ENCODE measurements at places on chromosomes 4 and X.

- DNase-seq: no peak
These were observed 211.4 kb downstream of the FSTL5 start for GRCh38 chr4:161952382-161952781.

- no peak for DNase-seq
These were observed 310.9 kb downstream of the MID1IP1 start for GRCh38 chrX:39112143-39112542.

- DNase-seq: no peak
These were observed 37.9 kb upstream of the PGK1 start for GRCh38 chrX:78066110-78066509.

- no peak for DNase-seq
These were observed 157.6 kb downstream of the DCLK2 start for GRCh38 chr4:150235808-150236271.

DNA sequence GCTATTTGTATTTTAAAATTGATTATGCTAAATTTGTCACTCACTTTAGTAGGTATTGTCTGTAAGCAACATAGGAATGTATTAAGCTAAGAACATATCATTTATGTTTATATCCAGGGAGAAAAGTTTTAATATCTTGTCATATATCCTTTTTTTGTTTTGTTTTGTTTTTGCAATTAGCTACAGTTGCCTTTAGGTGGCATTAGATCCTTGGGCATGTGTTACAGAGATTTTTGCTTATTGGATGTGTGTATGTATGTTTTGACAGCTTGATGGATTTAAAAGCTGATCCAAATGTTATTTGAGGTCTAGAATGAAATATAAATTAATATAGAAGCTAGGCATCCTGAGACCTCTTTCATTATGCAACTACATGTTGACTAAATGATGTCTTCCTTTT is 36.1 kb upstream of the OTUD4 start:
- no peak for DNase-seq

- no peak for DNase-seq
These were observed 759.6 kb downstream of the RAB28 start for GRCh38 chr4:12724510-12724909.

- no peak for DNase-seq
These were observed 89.8 kb downstream of the PHKA2 start for GRCh38 chrX:18894156-18894555.

DNA sequence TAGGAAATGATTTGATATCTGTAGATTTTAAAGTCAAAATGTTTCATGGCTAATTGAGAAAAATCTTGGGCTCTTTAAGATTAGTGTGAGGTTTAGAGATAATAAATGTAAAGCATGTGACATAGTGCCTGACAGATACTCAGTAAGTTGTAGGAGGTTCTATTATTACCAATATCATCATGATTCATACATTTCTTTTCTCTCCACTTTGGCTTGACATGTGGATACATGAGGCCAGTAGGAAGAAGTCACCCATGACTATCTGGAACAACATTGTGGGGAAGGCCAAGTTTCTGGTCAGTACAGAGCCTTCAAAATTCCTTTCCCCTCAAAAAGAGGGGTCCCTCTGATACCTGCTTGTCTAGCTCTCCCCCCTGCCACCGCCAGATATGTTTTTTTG is 91.2 kb upstream of the SORBS2 start:
- no peak for DNase-seq
